ENCODE measurements at places on chromosomes 6 and 20.
A peak's percentile ranks its signal among the peaks of the same experiment; 100 is the strongest.

DNA sequence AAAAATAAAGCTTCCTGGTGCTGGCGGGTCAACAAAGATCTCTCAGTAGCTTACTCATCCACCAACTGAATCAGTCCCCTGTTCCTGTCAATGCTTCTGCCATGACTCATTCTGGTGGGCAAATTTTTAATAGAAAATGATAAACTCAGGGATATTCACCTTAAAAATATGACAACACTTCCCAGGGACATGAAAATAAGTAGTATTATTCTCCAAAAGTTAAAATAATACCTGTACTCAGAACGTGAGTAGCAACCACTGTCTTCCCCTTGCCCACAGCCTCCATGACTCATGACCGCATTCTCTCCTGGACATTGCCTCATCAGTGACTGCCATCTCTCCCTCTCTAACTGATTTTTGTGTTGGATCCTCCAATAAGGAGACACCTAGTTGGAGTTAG lies 552.3 kb downstream of the KIF16B start:
- no peak for DNase-seq

DNA sequence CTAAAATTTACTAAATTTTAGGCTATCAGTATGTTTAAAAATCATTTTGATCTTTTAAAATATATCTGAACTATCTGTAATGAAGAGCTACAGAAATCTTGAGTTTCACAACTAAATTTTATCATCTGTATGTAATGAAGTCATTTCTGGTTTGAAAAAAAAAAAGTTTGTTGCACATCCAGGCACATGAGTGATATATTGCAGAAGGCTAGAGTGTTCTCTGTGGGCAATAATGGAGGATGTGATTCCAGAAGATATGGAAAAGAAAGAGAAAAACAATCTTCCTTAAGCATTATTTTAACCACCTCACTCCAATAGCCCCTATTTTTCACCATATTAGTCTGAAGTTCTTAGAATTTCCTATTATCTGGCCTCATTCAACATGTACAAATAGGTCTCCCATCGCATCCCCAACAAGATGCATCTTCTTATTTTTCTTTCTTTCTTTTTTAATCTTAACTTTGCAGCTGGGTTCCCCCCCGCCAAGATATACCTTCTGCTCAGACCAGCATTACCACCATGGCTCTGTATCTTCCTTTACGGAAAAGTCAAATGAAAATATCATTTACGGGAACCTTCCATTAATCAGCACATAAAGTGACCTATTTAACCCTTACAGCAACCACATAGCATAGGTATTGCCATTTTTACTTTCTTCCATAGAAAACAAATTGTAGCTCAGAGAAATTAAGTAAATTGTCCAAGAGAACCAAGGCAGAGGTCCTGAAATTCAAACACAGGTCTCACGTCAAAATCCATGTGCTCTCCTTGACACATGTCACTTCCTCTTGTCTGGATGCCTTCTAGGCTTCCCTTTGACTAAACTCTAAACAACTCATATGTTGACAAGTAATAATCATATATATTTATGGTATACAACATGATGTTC lies 116.9 kb downstream of the KIF13A start:
- DNase-seq, result no peak

GRCh38 chr20:25197183-25197869 lies 1.8 kb downstream of the ENTPD6 start:
- DNase-seq, result no peak

DNA sequence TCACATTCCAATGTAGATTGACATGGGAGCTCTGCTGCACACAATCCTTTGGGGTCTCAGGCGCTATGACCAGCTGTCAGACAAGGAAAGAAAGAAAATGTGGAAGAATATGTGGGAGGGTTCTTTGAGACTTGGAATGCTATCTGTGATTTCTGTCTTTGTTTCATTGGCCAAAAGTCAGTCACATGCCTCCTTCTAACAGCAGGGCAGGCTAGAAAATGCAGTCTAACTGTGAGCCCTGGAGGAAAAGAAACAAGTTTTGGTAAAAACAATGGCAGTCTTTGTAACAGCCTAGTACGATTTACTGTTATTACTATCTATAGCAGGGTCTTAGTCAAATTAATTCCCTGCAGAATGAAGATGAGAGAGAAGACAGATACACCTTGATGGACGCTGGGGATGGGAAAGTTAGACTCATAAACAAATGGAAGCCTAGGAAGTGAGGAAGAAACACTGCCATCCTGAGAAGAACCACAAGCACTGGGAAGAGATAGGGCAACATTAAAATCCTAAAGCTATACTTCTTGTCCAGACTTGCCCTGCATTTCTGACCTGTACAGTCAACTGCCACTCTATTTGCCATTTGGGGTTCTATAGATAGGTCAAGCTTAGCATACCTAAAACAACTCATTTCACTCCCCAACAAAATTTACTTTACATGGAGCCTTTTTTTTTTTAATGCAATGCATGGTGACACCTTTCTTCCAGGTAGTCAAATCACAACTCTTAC lies 833.0 kb downstream of the KIF16B start:
- DNase-seq, result no peak

DNA sequence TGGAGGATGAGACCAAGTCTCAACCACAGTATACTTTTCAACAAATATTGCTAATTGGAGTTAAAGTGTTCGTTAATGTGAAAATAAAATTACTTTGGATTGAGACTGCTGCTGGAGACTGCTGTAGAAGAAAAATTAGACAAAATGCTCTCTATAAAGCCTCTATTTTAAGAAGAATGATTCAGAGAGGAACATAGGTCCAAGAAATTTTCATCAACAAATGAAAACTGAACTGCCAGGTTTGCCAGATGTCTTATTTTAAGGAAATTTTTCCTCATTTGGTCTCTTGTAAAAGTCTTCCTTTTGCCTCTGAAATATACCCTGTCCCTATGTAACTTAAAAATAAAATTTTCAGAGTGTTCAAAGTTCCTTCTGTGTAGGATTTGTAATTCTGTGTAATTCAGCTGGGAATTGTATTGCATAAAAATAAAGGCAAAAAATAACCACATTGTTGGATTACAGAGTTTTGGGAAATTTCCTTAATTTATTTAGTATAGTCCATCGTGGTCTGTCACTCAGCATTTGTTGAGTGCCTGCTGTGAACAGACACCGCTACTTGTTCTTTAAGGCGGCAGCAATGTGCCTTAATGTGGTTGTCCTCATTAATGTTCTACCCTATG lies 27.4 kb downstream of the ANKS1A start:
- no peak for DNase-seq

DNA sequence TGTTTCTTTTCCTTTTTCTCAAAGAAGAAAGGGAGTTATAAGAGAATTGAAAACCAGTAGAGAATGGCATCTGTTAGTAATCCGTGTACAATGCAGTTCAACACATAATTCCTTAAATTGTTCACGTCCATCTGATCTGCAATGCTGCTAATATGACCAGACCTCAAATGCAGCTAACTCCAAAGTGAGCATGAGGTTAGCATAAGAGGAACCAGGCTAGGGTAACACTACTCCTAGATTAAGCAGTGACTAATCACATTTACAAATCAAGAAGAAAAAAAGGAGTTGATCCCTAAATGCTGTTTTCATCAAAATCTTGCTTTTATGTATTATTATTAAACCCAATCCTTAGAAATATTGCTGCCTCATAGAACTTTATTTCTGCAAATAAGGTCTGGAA lies 432.7 kb upstream of the ARID1B start:
- no peak for DNase-seq

- no peak for DNase-seq
Observed at GRCh38 chr20:25459111-25459830, 51.8 kb downstream of the GINS1 start.

DNA sequence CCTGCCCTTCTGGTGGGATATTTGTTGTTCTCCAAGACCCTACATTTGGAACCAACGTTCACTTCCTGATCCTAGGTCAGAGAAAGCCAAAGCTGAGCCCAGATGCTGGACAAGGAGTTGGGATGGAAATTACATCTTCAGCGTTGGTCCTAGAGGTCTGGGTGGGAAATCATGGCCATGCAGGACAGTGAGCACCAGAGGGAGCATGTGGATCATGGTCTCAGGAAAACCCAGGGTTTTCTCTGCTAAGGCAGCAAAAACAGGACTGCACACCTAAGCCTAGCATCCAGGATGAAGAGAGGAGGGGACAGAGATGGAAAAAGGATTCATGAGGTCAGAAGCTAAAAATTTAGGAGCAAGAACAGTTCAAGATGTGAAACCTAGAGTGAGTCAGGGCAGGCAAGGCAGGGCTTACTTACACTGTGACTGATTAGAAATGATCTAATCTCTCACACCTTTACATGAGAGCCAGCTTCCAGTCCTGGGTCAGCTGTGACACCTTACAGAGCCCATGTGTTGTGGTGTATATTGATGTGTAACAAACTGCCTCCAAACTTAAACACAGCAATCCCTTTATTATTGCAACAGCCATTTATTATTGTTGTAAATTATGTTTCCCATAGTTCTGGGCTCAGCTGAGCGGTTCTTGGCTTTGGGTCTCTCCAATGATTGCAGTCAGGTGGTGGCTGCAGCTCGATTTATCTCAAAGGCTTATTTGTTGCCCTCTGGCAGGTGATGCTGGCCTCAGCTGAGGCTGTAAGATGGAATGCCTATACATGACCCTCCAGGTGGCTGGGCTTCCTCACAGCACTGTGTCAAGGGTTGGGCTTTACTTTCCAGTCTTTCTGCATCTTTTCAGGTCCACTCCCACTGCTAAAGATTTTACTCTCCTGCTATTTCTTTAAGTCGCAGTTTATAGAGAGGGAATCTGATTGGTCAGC lies 6.5 kb downstream of the C20orf202 start:
- DNase-seq, result no peak

DNA sequence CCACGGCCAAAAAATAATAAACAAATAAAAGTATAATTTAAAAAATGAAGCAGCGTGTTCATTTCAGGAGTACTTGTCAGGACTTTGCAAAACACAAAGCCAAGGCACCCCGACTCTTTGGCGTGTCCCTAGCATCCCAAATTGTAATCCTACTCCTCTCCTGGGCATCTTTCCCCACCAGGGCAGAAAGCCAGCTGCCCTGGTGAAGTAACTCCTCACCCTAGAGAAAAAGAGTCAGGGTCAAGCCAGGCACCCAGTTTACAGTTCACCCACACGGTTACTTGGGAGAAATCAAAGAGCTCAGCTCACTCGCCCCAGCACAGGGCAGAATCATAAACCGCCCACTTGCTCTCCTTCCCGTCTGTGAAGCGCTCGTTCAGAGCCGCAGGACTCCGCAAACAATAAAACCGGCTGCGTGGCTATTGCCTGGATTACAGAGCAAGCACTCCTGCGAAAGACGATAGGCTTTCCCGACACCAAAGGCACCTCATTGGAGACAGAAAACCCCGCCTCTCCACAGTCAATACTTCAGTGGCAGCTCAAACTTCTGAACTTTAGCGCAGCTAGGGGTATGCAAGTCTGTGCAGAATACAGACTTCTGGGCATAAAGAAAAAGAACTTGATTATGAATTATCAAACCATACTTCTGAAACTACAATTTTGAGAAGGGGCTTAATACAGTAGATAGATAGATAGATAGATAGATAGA lies 73.0 kb upstream of the NHSL1 start:
- no peak for DNase-seq

DNA sequence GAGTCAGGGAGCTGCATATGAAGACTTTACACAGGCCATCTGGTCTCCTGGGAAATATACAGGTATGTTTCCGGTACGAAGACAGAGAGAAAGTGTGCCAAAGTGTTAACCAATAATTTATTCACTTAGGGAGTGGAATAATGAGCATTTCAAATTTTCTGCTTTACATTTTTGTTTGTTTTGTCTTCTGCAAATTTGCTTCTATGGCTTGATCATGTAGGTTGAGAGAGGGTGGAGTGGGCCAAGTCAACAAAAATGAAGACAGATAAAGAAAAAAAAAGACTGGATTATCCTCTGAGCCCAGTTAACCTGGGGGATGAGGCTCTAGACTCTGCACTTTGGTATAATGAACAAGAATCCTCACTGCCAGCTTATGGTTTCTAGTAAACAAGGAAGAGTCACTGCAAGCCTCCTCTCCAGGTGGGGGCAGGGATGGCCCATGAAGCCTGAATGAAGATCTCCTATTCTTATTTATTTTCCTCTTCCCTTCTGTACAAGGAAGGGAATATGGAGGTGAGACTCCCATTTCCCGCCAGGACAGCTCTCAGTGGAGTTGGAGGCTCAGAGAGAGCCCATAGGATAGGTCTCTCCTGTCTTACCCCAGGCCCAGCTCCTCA lies 37.7 kb downstream of the KCNK17 start:
- no peak for DNase-seq

DNA sequence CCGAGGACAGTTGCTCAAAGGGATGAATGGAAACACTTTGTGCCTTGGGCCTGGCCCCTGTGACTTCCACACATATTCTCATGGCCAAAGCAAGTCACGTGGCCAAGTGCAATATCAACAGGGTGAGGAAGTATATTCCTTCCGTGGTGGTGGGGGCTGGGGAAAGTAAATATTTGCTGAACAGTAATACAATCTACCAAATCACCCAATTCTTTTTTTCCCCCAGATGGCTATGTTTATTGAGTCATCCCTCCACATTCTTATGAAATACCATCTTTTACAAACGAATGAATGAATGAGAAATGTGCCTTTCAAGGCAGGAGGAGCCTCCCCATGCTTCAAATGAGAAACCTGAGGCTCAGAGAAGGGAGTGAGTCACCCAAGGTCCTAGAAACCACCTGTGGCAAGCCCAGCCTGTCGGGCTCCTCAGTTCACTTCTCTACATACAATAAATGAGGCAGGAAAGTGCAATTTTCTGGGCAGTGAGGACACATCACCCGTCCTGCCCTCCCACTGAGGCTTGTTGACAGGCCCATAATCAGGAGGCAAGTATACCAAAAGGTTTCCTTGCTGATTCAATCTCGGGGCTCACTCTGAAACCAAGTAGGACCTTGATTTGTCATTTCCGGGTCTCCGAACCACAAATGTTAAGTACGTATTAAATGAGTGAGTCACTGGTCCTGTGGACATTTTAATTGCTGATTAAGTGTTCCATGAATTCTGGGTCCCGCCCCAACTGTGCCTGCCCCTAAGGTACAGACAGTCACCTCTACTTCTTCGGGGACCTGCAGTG lies 25.3 kb upstream of the TOP1 start:
- peak; percentile 78 for DNase-seq

DNA sequence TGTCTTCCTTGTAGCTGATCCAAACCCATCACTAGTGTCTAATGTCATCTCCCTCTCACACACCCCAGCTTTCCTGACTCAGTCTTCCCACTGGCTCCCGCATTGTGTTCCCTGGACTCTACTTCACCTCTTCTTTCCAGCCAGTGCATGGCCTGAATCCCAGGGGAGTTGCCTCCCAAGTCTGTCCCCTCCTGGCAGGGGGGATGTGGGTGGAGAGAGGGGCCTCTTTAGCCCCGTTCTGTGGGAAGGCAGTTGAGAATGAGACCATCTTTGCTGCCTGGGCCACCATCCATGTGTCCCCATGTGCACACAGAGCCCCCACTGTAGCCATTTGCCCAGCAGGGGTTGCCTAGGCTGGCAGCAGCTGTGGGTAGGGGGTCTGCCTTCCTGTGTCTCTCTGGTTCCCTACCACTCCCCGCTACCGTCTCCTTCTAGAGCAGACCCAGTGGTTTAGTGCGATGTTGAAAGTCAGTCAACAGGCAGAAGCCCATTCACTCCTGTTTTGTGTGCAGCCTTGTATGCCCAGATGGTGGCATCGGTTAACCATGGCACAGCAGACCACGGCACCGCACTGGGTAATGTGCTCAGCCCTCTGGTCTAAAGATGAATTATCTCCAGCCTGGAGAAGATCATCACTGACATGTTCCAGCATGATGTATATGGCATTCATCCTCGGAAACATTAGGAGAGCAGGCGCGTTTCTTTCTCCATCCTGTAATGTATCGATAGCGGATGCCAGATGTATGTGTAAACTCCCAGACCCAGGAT lies 178.8 kb upstream of the SNX9 start:
- DNase-seq, result peak; percentile 20

- no peak for DNase-seq
Observed at GRCh38 chr6:139062932-139063646, 34.5 kb downstream of the ABRACL start.

Data from activated CD4-positive, alpha-beta memory T cell treated with anti-CD3 and anti-CD28 coated beads, Interleukin-2, amount 10 ng/mL, durations not matched to agents 7 days and 5 days (primary cell).